ENCODE measurements at places on chromosomes 2 and 18.

DNA sequence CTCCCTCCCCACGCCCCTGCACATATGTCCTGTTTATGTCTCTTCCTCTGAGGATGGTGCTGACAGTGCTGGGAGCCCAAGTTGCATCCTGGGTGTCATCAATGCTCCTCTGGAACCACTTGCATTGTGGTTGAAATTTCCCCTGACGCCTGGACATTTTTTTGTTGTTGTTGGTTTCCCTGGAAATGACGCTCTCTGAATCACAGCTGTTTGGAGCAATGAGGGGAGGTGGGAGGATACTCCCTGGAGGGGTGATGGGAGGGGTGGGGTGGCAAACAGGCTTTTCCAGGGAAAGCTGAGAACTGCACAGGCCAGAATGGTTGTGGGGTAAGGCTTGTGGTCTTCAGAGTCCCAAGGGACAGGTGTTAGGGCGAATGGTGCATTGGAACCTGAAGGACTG, 29.6 kb downstream of the CELF4 start:
- no peak for DNase-seq

GRCh38 chr2:43138441-43138840, 88.0 kb downstream of the ZFP36L2 start:
- no peak for DNase-seq

- peak; percentile 91 for DNase-seq
Measured at GRCh38 chr2:195575879-195576401, 81.1 kb upstream of the SLC39A10 start.

- no peak for DNase-seq
Measured at GRCh38 chr18:53375621-53376020, 848.8 kb downstream of the MBD2 start.

DNA sequence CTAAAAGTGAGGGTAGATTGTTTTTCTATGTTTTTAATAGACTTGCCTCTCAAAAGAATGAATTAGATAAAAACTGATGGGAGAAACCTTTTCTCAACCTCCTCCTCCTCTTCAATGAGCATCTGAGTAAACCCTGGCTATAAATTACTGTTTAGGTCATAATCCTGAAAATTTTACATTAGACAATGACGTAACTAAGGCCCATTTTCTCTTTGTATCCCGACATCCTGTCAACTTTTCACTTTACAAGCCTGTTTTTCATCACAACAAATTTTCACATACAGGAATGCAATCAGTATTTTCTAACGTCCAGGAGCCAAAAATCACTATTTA, 1.3 kb downstream of the SPIRE1 start:
- DNase-seq: peak; percentile 65

DNA sequence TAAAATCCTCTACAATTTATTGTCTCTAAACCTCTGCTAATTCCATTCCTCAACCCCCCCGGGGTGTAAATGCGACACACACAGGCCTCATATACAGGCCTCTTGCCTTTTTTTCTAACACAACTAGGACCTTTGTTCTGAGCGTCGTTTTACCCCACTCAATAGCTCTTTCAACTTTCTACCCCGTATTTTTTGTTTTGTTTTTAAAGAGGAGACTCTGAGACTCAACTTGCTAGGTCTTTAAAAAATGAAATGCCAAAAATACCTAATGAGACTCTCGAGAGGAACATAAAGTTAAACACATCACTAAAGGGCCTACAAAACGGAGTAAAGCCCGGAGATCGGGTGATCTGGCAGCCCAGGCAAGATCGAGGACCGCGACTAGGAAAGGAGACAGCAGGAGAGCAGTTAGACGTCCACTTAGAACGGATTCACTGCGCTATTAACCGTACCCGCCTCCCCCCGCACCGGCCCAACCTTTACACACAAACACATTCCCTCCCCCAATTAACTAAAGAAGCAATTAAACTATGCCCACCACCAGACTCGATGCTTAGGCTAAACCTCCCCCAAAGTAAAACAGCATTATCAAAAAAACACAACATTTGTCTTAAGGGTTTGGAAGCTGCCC, 1.7 kb downstream of the TRIP12 start:
- no peak for DNase-seq

DNA sequence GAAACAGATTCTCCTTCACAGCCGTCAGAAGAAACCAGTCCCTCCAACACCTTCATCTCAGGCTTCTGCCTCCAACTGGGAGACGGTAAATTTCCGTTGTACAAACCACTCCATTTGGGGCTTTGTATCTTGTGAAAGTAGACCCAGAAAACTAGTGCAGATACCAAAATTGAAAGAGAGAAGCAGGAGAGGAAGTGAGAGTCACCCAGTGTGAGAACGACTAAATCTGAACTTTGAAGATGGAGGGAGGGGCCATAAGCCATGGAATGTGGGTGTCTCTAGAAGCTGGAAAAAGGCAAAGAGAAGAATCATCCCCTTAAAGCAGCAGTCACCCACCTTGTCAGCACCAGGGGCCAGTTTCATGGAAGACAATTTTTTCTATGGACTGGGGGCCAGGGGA, 88.3 kb upstream of the LRATD1 start:
- DNase-seq: no peak
